Ovary (tissue), 10 donors: ENCODE measurements at places on chromosomes 11 and 22. TPM values are rescaled to one million over a fixed set of nuclear protein-coding genes. Genes with fewer than 3 reads are reported as not detected.

DNA sequence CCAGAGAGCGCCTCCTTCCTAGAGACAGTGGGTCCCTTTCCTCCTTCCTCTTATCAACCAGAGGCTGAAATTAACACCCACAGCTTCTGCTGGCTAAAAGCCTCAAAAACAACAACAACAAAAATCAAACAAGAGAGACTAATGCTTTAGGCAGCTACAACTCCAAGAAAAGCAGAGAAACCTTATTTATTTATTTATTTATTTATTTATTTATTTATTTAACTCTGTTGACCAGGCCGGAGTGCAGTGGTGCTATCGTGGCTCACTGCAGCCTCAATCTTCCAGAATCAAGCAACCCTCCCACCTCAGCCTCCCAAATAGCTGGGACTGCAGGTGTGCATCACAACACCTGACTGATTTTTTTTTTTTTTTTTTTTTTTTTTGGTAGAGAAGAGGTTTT, 2.6 kb upstream of the B3GNT6 start:
- no peak for DNase-seq
- H3K27ac ChIP-seq = no peak overlapping the region
- no peaks in the 10 kb centered on the region for H3K36me3 ChIP-seq

Gene ARHGEF17
- total RNA-seq = 55.3 TPM

GRCh38 chr11:128240546-128240945, 346.8 kb downstream of the ETS1 start:
- no peak overlapping the region for H3K4me3 ChIP-seq
- H3K4me1 ChIP-seq = peaks cover 1% of the 10 kb centered on the region
- no peaks in the 10 kb centered on the region for H3K27me3 ChIP-seq
- H3K27ac ChIP-seq = no peak overlapping the region
- no peak for DNase-seq

Gene F2
- total RNA-seq = 1.00 TPM

Gene OR52I2
- total RNA-seq = not detected

GRCh38 chr11:6365659-6366058, 24.6 kb upstream of the SMPD1 start:
- H3K36me3 ChIP-seq = no peaks in the 10 kb centered on the region
- H3K27ac ChIP-seq = no peak overlapping the region
- no peak for DNase-seq
- no peaks in the 10 kb centered on the region for H3K4me1 ChIP-seq

DNA sequence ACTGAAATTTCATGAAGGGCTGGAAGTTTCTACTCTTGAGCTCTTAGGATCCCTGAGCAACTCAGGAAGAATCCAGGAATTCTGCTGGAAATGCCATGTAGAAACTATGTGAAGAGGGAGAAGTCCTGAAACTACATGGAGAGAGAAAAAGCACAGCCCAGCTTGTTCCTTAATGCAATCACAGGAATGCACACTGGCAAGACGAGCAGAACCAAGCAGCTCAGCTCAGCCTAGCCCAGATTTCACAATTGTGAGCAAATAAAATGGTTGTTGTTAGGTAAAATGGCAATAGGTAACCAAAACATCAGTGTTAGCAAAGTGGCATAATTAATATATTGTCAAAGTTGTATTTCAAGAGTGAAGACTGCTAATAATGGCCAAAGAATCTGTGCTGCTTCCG, 28.1 kb downstream of the ZNF214 start:
- no peaks in the 10 kb centered on the region for H3K4me1 ChIP-seq
- H3K27me3 ChIP-seq = no peaks in the 10 kb centered on the region
- H3K36me3 ChIP-seq = no peaks in the 10 kb centered on the region
- DNase-seq = no peak
- no peak overlapping the region for H3K27ac ChIP-seq
- no peak overlapping the region for H3K4me3 ChIP-seq

DNA sequence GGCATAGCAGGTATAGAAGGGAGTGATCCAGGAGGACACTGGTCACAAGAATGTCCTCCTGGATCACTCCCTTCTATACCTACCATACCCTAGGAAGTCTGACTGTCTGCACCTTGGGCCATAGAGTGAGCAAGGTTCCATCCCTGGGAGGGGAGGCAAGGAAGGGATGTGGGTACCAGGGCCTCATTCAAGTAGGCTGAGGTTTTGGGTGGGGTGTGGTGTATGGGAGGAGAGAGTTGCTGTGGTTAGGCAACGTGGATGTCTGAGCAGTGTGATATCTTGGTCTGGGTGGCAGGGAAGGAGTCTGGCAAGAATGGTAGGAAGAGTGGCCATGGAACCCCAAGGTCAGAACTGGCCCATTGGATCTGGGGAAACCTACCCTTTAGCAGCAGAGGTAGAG, 13.2 kb downstream of the PPFIBP2 start:
- H3K27ac ChIP-seq = no peak overlapping the region
- H3K4me3 ChIP-seq = no peak overlapping the region
- no peaks in the 10 kb centered on the region for H3K27me3 ChIP-seq
- no peaks in the 10 kb centered on the region for H3K4me1 ChIP-seq
- no peaks in the 10 kb centered on the region for H3K36me3 ChIP-seq

DNA sequence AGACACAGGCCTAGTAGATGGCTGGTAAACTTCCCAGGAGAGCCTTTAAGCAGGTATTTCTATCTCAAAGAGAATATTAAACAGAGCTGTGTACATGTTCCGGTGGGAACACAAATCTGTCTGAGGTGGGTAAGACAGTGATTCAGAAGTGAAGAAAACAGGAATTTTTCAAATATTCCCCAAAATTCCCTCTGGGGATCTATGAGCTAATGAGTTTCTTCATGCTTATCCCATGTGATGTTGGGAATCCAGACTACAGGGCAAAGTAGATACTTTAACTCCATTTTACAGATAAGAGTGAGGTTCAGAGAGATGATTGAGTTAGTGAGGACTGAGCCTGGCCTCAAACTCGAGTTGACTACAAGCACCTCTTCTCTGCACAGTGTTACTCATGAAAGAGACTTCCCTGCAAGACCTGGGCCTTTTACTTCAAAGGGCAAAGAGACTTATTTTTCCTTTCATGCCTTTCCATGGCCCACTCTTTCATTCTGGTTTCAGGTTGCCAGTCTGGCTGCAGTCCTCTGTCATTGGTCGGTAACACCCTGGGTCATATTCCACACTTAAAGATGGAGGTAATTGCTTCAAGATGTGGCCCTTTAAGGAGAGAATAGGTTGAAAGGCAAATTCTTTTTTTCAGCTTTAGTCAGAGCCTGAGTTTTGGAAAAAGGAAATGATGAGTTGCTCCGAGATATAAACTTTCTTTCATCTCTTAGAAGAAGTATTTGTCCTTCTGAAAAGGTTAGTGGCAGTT, 70.1 kb downstream of the CYB5R2 start:
- H3K27me3 ChIP-seq = no peaks in the 10 kb centered on the region
- no peak overlapping the region for H3K27ac ChIP-seq

Gene GVQW3
- 3.1 TPM for total RNA-seq

DNA sequence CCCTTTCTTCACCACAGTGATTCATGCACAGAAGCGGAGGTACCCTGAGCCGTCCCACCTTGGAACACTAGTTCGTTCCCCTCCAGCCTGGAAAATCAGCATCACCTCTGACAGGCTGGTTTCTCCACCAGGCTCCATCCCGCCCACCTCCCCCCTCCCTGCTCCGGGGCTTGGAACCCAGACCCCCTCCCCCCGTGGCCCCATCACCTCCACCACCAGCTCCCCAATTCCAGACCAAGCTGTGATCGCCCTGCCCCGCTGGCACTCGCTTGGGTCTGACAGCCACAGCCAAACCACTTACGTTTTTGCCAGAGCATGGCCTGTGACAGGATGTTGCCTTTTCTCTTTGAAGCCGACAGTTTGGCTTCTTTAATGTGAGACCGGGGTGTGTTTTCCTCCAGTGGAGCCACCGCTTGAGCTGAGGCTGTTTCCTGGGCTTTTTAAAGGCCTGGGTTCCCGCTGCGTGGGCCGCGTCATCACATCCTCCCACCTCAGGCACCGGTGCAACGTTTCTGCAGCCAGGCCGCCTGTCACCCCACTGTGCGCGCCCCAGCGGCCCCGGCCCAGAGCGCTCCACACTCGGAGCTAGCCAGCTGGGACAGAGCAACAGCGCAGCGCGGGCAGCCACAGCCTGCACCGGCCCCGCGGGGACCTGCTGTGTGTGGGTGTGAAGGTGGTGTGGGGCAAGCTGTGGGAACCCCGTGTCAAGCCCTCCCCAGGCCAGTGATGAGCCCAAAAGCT, at the start of gene POU2AF1:
POU2AF1 (minus strand) TSS at position 415 of the 741 bp plus-strand sequence; CDS start at position 317, 98 bp downstream.
- DNase-seq = no peak
- H3K36me3 ChIP-seq = no peaks in the 10 kb centered on the region
- H3K4me3 ChIP-seq = no peak within 1 kb of the TSS
- no peak within 1 kb of the TSS for H3K27ac ChIP-seq

DNA sequence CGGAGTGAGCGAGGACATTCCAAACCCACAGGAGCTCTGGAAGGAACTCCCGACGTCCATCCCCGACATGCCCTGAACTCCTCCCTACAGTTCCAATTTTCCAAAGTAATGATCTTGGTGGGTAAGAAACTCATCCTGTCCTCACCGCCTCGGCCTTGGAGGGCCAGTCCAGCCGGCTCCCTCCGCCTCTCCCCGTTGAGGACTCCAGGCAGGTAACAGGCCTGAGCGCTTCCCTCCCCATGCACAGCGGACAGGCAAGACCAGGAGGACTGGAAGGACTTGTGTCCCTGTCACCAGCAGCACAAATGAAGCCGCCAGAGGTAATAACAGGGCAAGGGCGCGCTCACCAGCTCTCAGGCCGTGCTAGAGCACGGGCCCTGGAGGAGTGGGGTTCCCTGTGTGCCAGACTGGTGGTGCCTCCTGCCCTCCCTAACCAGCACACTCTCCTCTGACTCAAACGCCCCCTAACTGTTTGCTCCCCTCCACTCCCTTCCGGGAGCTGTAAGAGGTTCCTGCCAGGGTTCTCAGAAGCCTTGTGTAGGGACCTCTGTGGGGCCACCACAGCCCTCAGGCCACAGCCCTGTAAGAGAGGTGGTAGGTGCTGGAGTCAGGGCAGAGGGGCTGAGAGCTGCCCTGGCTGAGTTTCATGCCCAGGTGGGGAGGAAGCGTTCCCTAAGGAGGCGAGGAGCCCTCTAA, 17.1 kb downstream of the OVOL1 start:
- no peak for DNase-seq
- no peaks in the 10 kb centered on the region for H3K36me3 ChIP-seq
- no peak overlapping the region for H3K27ac ChIP-seq
- no peak overlapping the region for H3K4me3 ChIP-seq
- no peaks in the 10 kb centered on the region for H3K4me1 ChIP-seq

GRCh38 chr11:12417691-12418611, 40.6 kb downstream of the PARVA start:
- H3K4me3 ChIP-seq = no peak overlapping the region
- H3K27ac ChIP-seq = no peak overlapping the region
- no peaks in the 10 kb centered on the region for H3K27me3 ChIP-seq
- no peaks in the 10 kb centered on the region for H3K36me3 ChIP-seq

- H3K4me1 ChIP-seq = no peaks in the 10 kb centered on the region
- H3K4me3 ChIP-seq = no peak overlapping the region
- DNase-seq = no peak
- H3K27me3 ChIP-seq = no peaks in the 10 kb centered on the region
- H3K27ac ChIP-seq = no peak overlapping the region
Measured at GRCh38 chr11:47111318-47111804, 65.3 kb downstream of the ARFGAP2 start.

DNA sequence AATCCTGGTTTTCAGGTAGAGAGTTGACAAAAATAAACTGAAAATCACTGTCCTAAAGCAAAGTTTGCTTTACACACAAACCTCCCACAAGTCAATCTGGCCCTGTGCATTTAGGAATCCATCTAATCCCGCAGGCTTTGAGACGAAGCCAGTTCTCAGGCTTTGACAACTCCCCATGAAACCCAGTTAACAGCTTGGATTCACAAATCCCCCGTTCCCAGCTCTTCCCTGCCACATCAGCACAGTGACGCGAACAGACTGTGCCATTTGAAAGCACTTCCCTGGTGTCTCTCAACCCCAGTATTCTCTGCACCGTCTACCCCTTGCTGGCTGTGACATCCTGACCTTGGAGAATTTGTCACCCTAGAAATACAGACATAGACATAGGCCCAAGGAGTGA, 117.8 kb downstream of the OPCML start:
- H3K27me3 ChIP-seq = no peaks in the 10 kb centered on the region
- H3K27ac ChIP-seq = no peak overlapping the region

DNA sequence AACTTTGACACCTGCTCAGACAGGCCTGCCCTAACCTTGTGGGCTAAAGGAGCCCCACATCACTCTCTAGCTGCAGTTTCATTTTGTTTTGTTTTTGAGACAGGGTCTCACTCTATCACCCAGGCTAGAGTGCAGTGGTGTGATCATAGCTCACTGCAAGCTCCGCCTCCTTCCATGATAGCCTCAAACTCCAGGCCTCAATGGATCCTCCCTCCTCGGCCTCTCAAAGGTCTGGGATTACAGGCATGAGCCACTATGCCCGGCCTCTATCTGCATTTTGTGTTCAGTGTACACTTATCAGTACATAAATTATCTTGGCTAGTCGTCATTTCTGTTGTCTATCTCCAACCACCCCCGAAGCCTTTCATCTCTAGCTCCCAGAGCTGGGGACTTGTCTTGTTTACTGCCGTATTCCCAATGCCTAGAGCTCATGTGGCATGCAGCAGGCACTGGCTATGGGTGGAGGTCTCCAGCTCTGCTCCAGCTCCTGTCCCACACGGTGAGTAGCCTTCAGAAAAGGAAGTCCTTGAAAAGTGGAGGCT, 22.1 kb upstream of the PEX26 start:
- H3K27me3 ChIP-seq = no peaks in the 10 kb centered on the region
- H3K36me3 ChIP-seq = no peaks in the 10 kb centered on the region
- H3K4me3 ChIP-seq = no peak overlapping the region
- DNase-seq = no peak

- H3K4me1 ChIP-seq = no peaks in the 10 kb centered on the region
- no peak overlapping the region for H3K4me3 ChIP-seq
- H3K36me3 ChIP-seq = no peaks in the 10 kb centered on the region
- no peak for DNase-seq
- no peak overlapping the region for H3K27ac ChIP-seq
Measured at GRCh38 chr11:57001674-57002401, 13.1 kb downstream of the OR5AK2 start.

Gene RFPL1
- not detected for total RNA-seq

Gene MIOX
- not detected for total RNA-seq

DNA sequence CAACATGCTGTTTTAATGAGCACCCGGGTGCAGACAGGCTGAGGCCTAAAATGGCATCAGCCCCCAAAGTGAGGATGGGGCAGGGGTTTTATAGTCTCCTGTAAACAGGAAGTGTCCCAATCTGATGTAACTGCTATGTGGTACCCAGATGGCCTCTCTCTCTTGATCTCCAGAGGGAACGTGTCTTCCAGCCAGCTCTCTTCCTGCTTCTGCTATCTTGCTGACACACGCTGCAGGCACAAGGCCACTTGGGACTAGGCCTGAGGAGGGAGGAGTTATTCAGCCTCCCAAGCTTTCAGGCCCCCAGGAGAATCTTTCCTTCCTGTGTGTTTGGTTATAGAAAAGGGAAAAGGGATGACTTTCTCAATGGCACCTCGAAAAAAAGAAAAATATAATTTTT, 11.4 kb upstream of the VSTM5 start:
- H3K4me3 ChIP-seq = no peak overlapping the region
- no peaks in the 10 kb centered on the region for H3K27me3 ChIP-seq
- H3K36me3 ChIP-seq = no peaks in the 10 kb centered on the region
- no peak overlapping the region for H3K27ac ChIP-seq
- H3K4me1 ChIP-seq = no peaks in the 10 kb centered on the region
